NCI-H187 treated with DMSO at 0.1 percent for 48 hours (cell line): ENCODE measurements at places on chromosomes 11 and 22.

GRCh38 chr22:36550701-36551495, 21.9 kb upstream of the EIF3D start:
- DNase-seq, result no peak

DNA sequence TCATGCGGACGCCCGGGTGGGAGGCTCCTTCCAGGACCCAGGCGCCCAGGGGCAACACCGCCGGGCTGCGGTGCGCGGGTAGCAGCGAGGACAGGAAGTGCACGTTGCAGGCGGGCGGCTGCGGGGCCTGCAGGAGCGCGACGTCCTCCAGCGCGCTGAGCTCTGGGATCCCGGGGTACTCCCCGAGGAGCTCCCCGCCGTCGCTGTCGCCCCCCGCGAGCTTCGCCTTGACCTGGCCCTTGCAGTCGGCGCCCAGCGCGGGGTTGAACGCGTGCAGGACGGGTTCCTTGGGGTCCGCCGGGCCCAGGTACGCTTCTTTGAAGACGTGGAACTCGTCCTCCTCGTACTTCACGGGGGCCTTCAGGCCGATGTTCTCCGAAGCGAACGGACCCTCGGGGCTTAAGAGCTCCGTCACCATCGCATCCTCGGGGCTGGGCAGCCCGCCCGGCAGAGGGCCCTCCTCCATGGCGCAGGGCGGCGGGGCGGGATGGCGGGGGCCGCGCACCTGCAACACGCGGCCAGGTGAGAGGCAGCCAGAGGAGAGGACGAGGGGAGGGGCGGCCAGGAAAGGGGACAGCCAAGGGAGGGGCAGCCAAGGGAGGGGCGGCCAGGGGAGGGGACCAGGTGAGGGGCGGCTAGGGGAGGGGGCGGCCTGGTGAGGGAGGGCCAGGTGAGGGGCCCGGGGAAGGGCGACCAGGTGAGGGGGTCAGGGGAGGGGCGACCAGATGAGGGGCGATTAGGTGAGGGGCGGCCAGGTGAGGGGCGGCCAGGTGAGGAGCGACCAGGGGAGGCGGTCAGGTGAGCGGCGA, 921 bp downstream of the TESMIN start:
- DNase-seq, result no peak

GRCh38 chr11:79189601-79190000, 251.2 kb downstream of the TENM4 start:
- DNase-seq, result no peak

GRCh38 chr22:21047730-21048129, 2.0 kb downstream of the LRRC74B start:
- DNase-seq, result peak; percentile 25
